ENCODE measurements at places on chromosomes 7 and 10.

- no peaks in the 10 kb centered on the region for H3K4me1 ChIP-seq
- H3K27me3 ChIP-seq, result no peaks in the 10 kb centered on the region
- no peak overlapping the region for H3K27ac ChIP-seq
- no peak for DNase-seq
- no peak overlapping the region for H3K4me3 ChIP-seq
- H3K36me3 ChIP-seq, result no peaks in the 10 kb centered on the region
These were observed 567.7 kb upstream of the ZWINT start for GRCh38 chr10:56928714-56929113.

DNA sequence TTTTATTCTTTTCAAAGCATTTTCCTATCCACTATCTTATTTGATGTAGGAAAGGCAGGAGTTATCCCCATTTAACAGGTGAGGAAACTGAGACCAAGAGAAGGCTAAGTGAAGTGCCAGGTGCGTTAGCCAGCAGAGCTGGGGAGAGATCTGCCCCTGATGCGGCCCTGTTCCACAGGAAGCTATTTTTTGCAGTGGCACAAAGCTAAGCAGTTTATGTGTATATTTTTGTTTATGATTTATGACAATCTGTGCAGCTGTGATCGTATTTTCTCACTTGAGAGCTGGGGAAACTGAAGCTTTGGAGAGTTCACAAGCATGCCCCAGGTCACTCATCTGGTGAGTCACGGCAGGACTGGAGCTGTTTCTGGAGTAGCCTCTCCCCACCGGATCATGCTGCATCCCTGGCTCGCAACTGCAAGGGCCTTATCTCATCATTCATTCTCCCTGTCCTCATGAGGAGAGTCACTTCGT is 38.8 kb downstream of the SLC29A3 start:
- no peak overlapping the region for H3K4me3 ChIP-seq
- no peak overlapping the region for H3K27ac ChIP-seq
- H3K27me3 ChIP-seq, result no peaks in the 10 kb centered on the region

- H3K4me3 ChIP-seq, result no peak overlapping the region
- H3K4me1 ChIP-seq, result no peaks in the 10 kb centered on the region
- no peaks in the 10 kb centered on the region for H3K27me3 ChIP-seq
- DNase-seq, result no peak
These were observed 153.9 kb downstream of the BMPER start for GRCh38 chr7:34059136-34059828.

DNA sequence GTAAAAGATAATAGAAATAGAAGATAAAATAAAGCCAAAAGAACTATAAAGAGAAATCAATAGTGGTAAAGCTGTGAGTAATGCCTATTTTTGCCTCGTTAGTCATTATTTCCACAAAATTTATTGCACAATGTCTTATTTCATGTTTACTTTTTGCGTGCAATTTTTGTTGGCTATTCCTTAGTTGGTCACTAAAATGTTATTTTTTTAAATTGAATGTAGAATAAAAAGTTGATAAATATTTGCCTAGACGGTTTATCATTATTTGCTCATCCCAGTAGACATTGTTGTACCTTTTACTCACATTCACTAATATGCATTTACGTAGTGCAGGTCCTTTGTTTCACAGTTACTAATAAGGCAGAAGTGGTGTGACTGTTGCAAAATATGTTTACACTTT is 227.8 kb upstream of the BMPER start:
- no peaks in the 10 kb centered on the region for H3K36me3 ChIP-seq
- H3K4me3 ChIP-seq, result no peak overlapping the region
- no peak for DNase-seq
- H3K27ac ChIP-seq, result no peak overlapping the region
- H3K4me1 ChIP-seq, result no peaks in the 10 kb centered on the region

- H3K27me3 ChIP-seq, result peaks cover 2% of the 10 kb centered on the region
- no peaks in the 10 kb centered on the region for H3K36me3 ChIP-seq
- no peak overlapping the region for H3K27ac ChIP-seq
- H3K4me3 ChIP-seq, result no peak overlapping the region
These were observed 27.1 kb upstream of the DNMBP start for GRCh38 chr10:100036850-100037249.

GRCh38 chr7:30428246-30429155 is 50.1 kb downstream of the NOD1 start:
- peaks cover 19% of the 10 kb centered on the region for H3K36me3 ChIP-seq
- DNase-seq, result no peak
- H3K27ac ChIP-seq, result no peak overlapping the region
- H3K4me1 ChIP-seq, result no peaks in the 10 kb centered on the region
- H3K4me3 ChIP-seq, result no peak overlapping the region
- no peaks in the 10 kb centered on the region for H3K27me3 ChIP-seq

GRCh38 chr7:138797715-138798320 is at the start of the genes ATP6V0A4 and TMEM213:
Gene ATP6V0A4, minus strand, starts transcription at chr7:138798196. Its CDS starts 26,949 bp downstream, at chr7:138771247.
Gene TMEM213, plus strand, starts transcription at chr7:138797994. Its CDS starts 111 bp downstream, at chr7:138798105.
- H3K4me3 ChIP-seq, result no peak within 1 kb of the TSS
- no peak within 1 kb of the TSS for H3K27ac ChIP-seq
- no peak for DNase-seq

- no peak overlapping the region for H3K27ac ChIP-seq
- no peaks in the 10 kb centered on the region for H3K36me3 ChIP-seq
- H3K4me1 ChIP-seq, result no peaks in the 10 kb centered on the region
- no peak overlapping the region for H3K4me3 ChIP-seq
- no peaks in the 10 kb centered on the region for H3K27me3 ChIP-seq
These were observed 133.8 kb downstream of the CNOT4 start for GRCh38 chr7:135375908-135376699.

GRCh38 chr10:120824881-120825309 is 26.3 kb upstream of the WDR11 start:
- H3K4me3 ChIP-seq, result no peak overlapping the region
- DNase-seq, result no peak
- no peaks in the 10 kb centered on the region for H3K4me1 ChIP-seq
- no peaks in the 10 kb centered on the region for H3K36me3 ChIP-seq
- H3K27me3 ChIP-seq, result no peaks in the 10 kb centered on the region
- no peak overlapping the region for H3K27ac ChIP-seq
